ENCODE measurements at places on chromosomes 11 and 22.

DNA sequence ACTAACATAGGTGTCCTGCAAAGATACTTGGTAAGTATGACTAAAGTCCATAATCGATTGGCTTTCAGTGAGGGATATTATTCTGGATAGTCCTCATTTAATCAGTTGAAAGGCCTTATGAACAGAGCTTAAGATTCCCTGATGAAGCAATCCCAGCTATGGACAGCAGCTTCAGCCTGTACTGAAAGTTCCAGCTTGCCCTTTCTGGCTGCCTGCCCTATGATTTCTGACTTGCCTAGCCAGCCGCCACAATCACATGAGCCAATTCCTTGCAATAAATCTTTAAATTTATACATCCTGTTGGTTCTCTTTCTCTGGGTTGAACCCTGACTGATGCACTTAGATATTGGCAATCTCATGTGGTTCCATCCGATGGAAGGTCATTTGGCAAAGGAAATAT is 759.0 kb upstream of the API5 start:
- no peak for DNase-seq

DNA sequence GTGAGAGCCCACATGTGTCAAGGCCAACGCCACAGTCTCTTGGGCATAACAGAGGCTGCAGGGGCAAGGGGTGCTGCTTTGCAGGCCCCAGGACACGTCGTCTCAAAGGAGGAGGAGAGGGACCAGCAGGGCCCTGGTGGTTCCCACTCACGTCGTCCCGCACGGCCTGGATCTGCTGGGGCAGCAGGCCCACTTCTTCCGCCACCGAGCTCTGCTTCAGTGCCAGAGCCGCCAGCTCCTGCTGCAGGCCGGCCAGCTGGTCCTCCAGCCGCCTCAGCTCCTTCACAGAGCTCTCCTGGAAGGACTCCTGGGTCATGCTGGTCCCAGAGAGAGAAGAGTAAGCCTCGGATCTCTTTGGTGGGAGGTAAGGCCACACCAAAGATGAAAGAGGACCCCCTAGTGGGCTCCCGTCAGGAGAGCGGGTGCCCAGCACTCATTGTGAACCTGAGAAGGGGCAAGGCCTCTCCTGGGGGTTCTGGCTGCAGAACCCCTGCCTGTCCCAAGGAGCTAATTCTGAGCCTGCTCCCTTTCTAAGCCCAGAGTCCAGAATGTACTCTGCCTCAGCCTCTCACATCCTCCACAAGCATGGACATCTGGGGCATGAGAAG is 15.6 kb downstream of the SUN2 start:
- no peak for DNase-seq

- no peak for DNase-seq
Observed at GRCh38 chr11:129372609-129373488, 2.8 kb upstream of the BARX2 start.

DNA sequence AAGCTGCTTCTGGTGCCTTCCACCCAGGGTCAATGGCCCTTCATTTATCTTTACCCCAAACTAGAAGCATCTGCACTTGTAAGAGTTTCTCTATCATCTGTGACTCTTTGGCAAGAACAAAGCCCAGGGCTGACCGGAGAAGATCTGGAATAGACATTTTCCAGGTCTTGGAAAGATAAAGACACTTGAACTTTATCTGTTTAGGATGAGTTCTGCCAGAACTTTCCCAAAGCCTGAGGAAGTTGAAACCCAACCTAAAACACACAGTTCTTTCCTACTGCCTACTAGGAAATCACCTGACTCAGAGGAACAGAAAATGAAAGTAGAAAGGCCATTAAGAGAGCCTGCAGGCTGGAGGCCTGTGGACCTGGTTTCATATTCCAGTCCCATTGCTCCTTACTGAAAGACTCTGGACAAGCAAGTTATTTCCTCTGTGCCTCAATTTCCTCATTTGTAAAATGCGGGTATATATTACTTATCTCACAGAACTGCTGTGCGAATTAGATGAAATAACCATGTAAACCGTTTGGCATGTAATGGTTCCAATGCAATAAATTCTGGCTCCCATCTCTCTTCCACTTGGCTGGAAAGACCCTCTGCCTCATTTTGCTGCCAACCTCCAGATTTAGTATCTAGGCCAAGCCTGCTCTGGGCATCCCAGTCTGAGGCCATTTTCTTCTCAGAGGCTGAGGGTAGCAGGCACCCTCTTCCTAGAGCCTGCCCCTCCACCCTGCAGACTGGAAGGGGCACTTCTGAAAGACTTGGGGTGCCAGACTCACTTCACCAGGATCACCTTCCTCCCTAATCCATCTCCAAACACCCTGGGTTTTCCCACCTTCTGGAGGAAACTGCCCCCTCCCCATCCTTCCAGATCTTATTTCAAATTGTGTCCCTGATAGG is 1.2 kb downstream of the UBE2L6 start:
- no peak for DNase-seq

DNA sequence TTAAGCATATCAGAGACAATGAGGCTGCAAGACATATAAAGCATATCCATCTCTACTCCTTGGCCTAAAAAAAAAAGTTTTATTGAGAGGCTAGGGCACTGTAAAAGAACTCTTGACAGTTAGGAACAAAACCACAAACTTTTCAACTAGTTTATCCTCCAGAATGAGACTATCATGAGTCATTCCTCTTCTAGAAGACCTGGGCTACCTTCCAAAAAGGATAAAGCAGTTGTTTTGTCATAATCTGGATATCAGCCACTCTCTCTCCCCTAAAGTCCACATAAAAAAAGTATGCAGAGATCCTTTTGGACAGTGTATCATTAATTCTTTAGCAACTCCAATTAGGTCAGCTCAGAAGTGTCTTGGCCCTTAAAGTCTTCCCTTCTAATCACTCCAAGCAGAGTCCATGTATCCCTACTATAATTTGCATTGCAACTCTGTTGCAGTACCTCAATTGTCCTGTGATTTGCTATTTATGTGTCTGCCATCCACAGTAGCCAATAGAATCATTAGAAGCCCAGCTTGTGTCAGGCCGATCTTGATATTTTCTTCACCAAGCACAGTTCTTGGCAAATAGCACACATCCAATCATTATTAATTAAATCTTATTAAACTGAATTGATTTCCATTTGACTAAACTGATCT is 10.4 kb downstream of the OR51T1 start:
- no peak for DNase-seq

DNA sequence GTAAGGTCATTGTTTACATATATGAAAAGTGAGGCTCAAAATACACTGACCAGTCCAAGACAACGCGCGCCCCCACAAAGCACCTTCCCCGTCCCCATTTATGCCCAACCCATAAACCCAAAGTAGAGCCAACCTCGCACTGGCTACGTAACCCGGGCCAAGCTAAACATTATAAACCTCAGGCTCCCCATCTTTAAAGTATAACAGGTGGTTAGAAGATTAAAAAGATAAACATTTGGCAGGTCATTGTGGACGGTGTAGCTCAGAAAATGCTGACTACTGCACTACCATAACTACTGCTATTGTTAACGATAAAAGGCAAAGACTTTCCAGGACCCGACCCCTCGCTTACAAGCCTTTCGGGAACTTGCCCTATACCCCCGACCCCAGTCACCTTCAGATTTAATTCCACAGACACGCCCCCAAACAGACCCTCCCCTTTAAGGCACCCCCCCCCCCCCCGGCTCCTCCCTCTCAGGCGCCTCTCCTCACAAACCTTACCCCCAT is 470 bp downstream of the NUMA1 start:
- no peak for DNase-seq

DNA sequence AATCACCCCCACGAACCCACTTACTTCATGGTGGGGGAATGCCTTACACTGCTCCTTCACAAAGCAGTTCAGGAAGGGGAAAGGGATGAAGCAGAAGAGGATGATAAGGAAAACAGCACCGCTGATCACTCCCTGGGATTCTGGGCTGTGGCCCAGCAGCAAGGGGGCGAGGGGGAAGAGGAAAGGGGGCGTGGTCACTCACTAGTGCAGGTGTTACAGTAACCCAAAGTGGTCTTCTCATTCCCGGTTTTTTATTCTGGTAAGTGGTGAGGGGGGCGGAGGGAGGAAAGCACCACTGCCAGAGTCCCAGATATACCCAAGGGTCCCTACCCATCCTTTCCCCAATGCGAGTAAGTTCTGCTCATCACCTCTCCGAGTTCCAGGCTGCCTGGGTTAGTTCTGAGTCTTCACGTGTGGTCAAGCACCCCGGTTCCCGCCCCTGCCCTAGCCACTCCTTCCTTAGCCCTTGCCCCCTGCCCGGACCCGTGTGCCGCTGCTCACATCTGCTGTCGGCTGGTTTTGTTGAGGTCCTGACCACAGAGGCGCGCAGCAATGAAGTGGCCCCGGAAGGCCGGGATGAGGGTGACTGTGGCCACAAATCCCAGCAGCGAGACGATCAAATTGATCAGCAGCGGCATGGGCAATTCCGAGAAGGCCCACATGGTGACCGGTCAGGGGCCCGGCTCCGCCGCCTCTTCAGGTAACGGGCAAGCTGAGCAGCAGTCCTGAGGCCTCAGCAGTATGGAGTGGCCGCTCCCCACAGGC is 477 bp downstream of the DPAGT1 start:
- DNase-seq = no peak

GRCh38 chr22:48444320-48445112 is 1383.2 kb downstream of the BRD1 start:
- DNase-seq = no peak

DNA sequence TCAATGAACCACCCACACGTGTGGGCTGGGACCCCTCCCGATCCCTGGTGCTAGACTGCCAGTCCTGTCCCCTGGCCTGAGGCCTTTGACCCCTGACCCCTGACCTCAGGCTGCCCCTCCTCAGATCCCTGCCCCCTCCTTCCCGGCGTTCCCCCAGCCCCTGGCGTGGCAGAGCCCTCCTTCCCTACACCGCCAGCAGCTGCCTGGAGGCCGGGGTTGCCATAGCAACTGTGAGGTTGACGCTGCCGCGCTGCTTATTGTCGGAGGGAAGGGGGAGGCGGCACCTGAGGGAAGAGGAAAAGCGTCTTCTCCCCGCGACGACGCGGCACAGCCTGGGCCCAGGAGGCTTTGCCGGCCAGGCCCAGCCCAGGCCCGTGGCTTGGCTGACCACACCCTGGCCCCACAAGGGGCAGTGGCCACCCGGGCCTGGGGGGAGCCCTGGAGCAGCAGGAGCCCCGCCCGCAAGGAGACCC is 32.6 kb downstream of the SHANK3 start:
- DNase-seq = no peak

- no peak for DNase-seq
Observed at GRCh38 chr11:76007166-76007565, 192.2 kb downstream of the UVRAG start.

DNA sequence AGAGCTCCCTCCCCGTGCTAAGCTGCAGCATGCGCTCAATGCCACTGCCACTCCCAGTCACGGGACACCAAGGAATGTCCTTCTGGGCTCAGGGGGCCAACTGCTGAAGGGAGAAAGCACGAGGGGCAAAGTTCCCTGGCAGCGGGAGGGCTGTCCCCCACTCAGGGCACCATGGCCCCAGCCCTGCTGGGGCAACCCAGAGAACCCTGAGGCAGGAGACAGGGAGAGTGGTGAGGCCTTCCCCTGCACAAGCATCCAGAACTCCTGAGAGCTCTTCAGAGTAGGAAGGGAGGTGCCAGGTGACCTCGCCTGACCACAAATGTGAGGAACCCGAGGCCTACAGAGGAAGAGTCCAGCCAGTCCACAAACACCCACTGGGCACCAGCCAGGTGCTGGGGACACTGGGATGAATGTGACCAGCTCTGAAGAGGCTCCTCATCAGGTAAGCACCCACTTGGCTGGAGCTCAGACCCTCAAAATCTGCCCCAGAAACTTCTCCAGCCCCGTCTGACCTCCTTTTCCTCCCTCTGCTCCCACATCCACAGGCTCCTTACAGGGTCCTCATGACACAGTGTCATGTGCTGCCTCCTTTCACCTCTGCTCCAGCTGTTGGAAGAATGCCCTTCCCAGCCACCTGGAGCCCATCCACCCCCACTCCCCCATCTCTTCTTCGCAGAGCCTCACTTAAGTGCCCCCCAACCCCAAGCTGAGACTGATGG is 15.6 kb downstream of the GDPD5 start:
- DNase-seq = no peak

- DNase-seq = no peak
Observed at GRCh38 chr11:126627421-126627820, 271.9 kb downstream of the ST3GAL4 start.

DNA sequence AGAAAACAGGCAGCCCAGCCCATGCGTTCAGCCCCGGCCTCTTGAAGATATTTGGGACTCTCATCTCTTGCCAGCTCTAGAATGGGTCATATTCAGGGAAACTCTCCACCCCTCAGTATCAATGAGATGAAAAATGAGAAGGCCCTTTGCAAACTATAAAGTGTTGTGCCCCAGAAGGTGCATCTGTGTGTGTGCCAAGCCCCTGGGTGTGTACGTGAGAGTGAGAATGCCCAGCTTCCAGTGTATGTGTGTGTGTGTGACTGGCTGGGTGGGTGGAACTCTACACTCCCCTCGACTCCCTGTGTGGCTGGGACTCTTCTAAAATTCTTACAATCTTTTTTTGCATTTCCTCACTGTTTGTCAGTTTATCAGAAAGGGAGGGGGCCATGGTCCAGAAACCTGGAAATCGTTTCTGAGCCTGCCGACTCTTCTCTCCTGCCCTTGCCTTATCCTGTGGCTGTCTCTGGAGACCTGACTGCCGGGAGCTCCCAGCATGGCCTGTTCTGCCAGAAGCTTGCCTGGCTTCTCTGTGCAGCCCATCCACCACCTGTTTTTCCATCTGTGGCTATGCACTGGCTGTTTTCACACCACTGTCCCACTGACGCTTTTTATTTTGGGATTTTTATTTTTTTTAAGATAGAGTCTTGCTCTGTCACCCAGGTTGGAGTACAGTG is 1.2 kb downstream of the P2RY6 start:
- DNase-seq = no peak

GRCh38 chr11:2732940-2733628 is 33.3 kb upstream of the KCNQ1OT1 start:
- no peak for DNase-seq

- DNase-seq = no peak
Observed at GRCh38 chr11:128528294-128528693, 59.1 kb downstream of the ETS1 start.

- DNase-seq = no peak
Observed at GRCh38 chr11:46485856-46486443, 94.4 kb upstream of the CHRM4 start.

- no peak for DNase-seq
Observed at GRCh38 chr22:24698266-24698926, 76.1 kb downstream of the PIWIL3 start.

DNA sequence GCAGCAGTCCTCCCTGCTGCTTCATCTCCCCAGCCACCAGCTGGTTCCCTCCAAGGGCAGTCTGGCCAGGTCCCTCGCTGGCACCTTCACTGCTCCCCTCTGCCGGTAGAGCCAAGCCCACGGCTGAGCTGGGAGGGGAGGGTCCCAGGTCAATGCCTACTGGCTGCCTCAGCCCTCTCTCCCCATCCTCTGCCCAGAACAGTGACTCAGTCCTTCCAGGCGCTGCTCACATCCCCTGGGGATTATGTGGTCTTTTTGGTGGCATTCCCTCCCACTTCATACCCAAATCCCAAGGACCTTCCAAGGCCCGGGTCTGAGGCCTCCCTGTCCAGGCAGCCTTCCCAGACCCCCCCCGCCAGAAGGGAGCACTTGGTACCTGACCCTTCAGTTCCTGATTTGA is 44.9 kb downstream of the WNT7B start:
- DNase-seq = no peak

All from activated naive CD4-positive, alpha-beta T cell (primary cell).